ENCODE measurements at places on chromosomes 5 and 9.

GRCh38 chr5:39489263-39489662 is 64.5 kb upstream of the DAB2 start:
- DNase-seq, result no peak

DNA sequence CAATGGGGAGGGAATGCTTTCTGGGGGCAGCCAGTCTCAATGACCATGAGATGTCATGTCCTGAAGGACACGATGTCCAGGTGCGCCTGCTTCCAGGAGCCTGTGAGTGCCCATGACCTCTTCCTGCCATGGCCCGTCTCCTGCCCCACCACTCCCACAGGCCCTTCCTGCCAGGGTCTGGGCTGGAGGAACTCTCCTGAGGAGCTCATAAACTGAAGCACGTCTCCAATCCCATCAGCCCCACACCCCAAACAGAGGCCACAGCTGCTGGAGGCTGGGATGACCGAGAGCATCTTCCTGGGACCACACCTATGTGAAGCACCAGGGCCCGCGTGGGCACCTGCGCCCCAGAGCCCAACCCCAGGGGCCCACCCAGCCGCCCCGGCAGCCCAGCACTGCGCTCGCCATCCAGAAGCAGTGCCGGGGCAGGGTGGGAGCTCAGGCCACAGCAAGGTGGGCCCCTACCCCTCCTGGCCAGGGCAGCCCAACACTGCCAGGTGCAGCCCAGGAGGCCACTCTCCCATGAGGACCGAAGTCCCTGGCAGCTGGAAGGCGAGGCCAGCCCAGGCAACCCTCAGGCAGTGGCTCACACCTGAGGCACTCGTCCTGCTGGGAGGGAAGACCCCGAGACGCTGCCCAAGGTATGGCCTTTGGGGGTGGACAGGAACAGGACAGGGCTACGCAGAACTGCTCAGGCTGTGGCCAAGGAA is 53.9 kb upstream of the UBAC1 start:
- no peak for DNase-seq

DNA sequence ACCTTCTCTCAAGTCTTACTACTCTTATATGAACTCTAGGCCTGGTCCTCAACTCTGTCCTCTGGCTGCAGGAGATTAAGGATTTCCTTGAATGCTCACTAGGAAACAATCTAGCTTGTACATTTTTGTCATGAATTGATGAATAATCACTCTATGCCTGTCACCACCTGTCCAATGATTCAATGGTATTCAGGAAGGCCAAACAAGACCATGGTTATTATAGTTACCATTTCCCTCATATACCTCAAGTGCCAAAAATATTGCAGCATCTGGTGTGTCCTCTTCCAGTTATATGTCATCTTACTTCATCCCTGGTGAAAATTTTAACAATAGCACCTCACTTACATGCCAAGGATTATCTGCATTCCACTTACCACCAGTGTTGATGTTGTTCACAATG is 179.0 kb upstream of the MOCS2 start:
- DNase-seq, result no peak

DNA sequence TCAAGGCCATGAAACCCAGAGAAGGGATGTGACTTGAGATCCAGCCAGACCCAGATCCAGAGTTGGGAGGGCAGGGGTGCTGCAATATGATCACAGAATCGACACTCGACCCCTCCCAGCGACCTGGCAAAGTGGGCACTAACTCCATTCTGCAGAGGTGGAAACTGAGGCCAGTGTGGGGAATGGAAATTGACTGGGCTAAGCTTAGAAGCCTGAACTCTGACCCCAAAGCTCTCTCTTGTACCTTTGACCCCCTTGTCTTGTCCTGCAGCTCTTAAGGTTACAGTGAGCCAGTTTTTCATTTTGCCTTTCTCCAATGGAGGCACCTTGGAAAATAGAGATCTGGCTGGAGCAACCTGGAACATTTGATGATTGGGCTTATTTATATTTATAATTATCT is 14.5 kb upstream of the ERGIC1 start:
- DNase-seq, result no peak

DNA sequence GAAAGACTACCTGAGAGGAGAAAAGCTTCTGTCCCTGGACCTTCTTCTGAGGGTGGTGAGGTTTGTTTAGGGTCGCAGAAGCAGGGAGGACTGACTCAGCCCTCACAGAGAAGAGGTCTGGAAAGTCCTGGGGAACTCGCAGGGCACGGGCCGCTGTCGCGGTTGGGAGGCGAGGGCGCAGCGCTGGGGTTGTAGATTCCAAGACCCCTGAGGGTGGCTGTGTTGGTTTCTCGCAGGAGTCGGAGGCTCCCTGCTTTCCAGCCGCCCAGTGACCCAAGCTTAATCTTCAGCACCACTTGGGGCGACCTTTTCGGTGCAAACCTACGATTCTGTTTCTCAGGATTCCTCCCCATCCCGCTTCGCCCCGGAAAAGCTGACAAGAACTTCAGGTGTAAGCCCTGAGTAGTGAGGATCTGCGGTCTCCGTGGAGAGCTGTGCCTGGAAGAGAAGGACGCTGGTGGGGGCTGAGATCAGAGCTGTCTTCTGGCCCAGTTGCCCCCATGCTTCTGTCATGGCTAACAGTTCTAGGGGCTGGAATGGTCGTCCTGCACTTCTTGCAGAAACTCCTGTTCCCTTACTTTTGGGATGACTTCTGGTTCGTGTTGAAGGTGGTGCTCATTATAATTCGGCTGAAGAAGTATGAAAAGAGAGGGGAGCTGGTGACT is 482 bp downstream of the SLC27A6 start:
- no peak for DNase-seq

DNA sequence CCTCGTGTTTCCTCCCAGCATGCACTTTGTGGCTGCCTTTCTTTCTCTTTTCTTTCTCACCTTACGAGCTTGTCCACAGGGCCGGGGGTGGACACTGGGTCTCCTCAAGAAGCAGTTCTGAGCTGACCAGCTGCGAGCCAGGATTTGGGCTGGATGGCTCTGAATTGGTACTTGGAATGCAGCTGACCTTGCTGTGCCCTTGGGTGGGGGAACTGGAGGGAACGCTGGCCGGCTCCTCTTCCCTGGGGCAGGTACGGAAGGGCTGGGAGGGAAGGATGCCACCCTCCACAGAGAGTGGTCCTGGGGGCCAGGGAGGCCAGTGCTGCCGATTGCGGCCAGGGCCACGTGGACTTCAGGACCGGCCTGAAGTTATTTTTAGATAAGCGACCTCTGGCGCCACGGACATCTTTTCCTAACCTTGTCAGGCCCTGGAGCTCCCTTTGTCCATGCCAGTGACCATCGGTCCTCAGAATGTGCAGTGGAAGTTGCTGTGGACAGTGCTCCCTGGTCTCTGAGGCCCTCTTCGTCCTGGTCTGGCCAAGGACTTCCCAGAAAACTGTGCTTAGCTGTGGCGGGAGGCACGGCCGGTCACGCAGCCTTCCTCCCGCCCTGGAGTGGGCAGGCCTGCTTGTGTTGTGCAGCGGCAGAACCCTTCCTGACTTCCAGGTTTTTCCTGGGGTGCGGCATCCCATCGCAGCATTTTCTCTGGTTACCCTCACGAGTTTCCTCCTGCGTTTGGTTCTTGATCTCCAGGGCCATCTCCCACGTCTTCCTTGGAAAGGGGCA is 13.5 kb upstream of the AHRR start:
- DNase-seq, result no peak

- DNase-seq, result no peak
Observed at GRCh38 chr9:77854258-77854915, 177.2 kb downstream of the GNAQ start.

GRCh38 chr5:138503487-138504270 is 38.4 kb downstream of the EGR1 start:
- no peak for DNase-seq

- peak; percentile 52 for DNase-seq
Observed at GRCh38 chr5:150778517-150779396, at the start of gene SMIM3. Gene SMIM3 (plus strand): TSS chr5:150778757. CDS start chr5:150795441, 16,684 bp downstream.

- DNase-seq, result no peak
Observed at GRCh38 chr5:88364991-88365390, 96.3 kb upstream of the TMEM161B start.

Data from activated T-helper 1 cell treated with Interleukin-2 at 50 U/mL for 16 hours (primary cell).